ENCODE measurements at places on chromosomes 4 and X. TPM values are rescaled to one million over a fixed set of nuclear protein-coding genes. Genes with fewer than 3 reads are reported as not detected.

Gene ARL9
- polyA plus RNA-seq: 0.08 TPM

Gene FSTL5
- 1.9 TPM for polyA plus RNA-seq

DNA sequence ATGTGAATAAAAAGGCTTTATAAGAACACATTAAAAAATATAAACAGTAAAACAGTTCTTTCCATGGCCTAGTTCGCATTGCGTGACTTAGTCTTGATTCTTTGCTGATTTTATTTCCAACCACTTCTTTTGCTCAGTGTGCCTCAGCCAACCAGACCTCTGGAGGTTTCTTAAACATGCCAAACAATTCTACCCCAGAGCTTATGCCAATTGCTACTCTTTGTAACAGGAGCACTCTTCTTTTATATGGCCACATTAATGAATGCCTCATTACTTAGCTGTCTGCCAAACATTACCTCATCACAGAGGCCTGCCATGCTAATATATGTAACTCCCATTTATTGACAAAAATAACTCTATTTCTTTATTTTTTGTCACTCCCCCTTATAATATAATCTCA is 202.3 kb downstream of the NDST4 start:
- DNase-seq: no peak

GRCh38 chr4:161359491-161359890 is 804.3 kb downstream of the FSTL5 start:
- DNase-seq: no peak

- no peak for DNase-seq
Observed at GRCh38 chr4:169032883-169033645, 23.0 kb upstream of the CBR4 start.

Gene JAKMIP1
- polyA plus RNA-seq: 4.3 TPM

GRCh38 chrX:153670748-153671588 is 2.6 kb downstream of the PNCK start:
- DNase-seq: no peak

Gene HSFX2
- 0.77 TPM for polyA plus RNA-seq

DNA sequence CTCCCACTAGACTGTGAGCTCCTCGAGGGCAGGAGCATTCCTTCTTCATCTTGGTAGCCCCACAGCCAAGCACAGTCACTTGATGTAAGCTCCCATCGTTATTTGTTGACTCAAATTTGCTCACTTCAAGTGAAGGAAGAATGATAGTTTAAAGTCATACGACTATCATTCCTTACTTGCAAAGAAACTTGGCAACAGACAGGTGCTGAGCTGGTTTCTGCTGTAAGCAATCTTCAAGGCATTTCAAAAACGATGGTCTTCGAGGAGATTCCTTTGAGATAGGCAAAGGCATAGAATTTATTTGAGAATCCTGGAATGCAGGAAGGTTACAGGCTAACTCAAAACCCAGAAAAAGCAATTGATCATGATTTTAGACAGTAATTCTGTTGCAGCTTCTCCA is 64.8 kb downstream of the QDPR start:
- DNase-seq: no peak

Gene MAGED4B
- 30.0 TPM for polyA plus RNA-seq

GRCh38 chrX:101677028-101677427 is 17.4 kb upstream of the ARMCX2 start:
- DNase-seq: no peak

Gene RASSF6
- 2.8 TPM for polyA plus RNA-seq

GRCh38 chr4:10186228-10187214 is 69.9 kb upstream of the WDR1 start:
- no peak for DNase-seq

- DNase-seq: peak; percentile 7
Observed at GRCh38 chrX:73855546-73855945, 292.5 kb downstream of the CHIC1 start.

- DNase-seq: peak; percentile 94
Observed at GRCh38 chr4:3472411-3473141, 9.5 kb downstream of the DOK7 start.

Gene MAP9
- 4.9 TPM for polyA plus RNA-seq

Gene MBNL3
- polyA plus RNA-seq: 2.5 TPM

- no peak for DNase-seq
Observed at GRCh38 chr4:51840781-51841180, 2.2 kb upstream of the DCUN1D4 start.

- DNase-seq: no peak
Observed at GRCh38 chrX:15804563-15804962, 14.3 kb downstream of the ZRSR2 start.

DNA sequence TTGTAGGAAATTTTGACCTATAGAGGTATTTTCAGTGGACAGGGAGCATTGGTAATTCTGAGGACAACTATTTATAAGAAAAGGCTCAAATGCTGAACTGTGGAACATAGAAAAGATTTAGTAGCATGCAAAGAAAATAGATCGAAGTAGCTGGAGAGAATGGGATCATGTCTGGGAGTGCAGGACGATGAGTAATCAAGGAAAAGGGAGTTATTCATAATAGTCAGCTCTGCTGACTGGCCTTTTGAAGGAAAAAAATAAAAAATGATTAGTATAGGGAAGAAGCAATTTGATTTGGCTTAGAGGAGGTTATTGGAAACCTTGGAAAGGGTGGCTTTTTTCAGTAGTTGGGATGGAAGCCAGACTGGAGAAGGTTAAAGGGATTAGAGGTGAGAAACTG is 22.9 kb upstream of the ANK2 start:
- DNase-seq: no peak

Gene CDS1
- 4.6 TPM for polyA plus RNA-seq

GRCh38 chr4:1567519-1567807 is 116.7 kb downstream of the FAM53A start:
- no peak for DNase-seq

- no peak for DNase-seq
Observed at GRCh38 chrX:130304587-130305368, 34.9 kb upstream of the SLC25A14 start.

DNA sequence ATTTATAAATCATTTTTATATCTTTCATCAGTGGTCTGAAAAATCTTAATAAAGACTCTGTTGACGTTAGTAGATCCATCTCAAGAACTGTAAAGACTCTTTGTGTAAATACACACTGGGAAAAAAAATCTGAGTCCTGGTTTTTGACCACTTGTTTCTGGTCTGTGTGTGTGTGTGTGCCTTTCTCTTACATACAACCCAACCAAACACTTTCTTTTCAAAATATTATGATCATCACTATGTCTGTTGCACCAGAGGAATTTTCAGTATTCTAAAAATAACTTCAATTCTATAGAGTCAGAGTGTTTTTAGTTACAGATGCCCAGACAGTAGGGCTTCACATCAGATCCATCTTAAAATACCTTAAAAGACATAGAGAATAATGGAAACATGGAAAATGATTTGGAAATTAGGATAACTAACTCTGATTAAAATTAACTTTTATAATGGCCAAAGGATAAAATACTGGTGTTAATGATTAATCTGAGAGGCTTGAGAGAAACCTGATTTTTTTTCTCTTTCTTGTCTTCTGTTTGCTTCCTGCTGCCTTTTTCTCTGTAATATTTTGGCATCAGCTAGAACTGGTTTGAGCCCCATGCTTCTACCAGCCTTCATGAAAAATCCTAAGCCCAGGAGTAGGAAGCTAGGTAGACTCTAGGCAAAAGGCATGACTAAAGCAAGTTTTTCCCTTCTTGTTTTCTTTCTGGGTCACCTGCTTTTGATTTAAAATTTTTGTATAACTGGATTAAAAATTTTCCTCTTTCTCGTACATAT is 99.7 kb downstream of the ATXN3L start:
- DNase-seq: no peak

DNA sequence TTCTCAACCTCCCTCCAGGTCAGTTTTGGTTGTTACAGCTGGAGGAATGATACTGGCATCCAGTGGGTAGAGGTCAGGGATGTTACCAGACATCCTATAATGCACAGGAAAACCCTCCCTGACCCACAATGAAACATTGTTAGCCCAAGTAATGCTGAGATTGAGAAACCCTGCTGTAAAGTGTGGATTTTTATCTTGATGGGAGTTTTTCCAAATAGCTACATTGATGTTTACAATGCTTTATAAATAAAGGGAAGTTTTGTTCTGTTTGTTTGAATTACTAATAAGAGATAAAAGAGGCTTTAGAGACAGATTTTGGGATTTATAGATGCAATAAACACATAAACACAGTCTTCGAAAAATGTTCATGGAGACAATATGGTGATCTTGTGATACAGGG is 194.0 kb upstream of the NUDT6 start:
- DNase-seq: no peak

DNA sequence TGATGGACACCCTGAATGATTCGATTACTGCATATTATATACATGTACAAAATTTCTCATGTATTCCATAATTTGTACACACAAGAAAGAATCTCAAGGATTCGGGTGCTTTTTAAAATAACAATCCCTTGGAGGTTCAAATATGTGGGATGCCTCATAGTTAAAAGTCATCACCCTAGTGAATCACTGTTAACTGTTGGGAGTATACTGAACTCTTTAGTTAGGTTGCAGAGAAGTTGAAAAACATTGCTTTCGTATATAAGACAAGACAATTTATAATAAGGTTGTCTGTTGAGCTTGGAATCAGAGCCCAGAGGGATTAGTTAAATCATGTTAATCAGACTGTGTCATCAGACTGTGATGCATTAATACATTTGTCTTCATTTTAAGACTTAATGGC is 15.6 kb downstream of the DCK start:
- DNase-seq: no peak

GRCh38 chr4:16116493-16116990 is 32.7 kb upstream of the PROM1 start:
- no peak for DNase-seq

DNA sequence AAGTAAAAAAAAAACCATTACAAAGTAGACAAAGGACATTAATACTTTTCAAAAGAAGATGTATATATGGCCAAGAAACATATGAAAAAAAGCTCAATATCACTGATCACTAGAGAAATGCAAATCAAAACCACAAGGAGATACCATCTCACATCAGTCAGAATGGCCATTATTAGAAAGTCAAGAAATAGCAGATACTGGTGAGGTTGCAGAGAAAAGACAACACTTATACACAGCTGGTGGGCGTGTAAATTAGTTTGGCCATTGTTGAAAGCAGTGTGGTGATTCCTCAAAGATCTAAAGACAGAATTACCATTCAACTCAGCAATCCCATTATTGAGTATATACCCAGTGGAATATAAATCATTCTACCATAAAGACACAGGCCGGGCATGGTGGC is 39.3 kb downstream of the TASL start:
- no peak for DNase-seq

DNA sequence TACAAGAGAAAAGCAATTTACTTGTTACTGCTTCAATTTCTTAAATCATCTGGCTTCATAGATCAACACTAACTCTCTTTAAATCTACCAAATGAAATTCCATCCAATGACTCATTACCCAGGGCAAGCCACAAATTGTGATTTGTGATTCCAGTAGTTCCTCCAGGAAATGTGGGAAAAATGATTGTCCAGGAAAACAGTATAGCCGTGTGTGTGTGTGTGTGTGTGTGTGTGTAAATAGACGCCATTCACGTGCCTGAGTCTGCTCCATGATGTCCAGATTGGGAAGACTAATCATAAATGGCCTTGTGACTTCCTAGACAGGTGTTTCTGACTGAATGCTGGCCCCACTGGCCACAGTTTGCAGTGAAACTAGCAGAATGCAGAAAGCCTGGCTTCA is 121.3 kb downstream of the HS6ST2 start:
- DNase-seq: peak; percentile 15

- DNase-seq: no peak
Observed at GRCh38 chr4:137543648-137544047, 11.4 kb upstream of the PCDH18 start.

GRCh38 chrX:119093991-119094735 is 21.4 kb downstream of the CT47C1 start:
- DNase-seq: no peak

Gene SPANXN4
- not detected for polyA plus RNA-seq

Gene RTL9
- polyA plus RNA-seq: not detected

DNA sequence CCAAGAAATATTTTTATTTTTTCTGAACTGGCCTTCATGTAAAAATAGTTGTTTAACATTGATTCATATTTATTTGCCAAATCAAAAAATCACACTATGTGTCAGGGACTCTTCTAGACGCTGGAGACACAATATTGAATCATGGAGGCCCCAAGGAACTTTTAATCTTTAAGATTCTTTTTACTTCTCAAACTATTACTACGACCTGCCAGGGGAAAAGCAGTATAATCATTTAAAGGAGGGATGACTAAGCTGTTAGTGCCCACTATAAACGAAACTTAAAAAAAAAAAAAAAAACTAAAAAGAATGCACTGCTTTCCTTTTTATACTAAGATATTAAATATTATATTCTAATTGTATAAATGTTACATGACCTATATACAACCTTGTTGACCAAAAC is 84.7 kb downstream of the PPA2 start:
- DNase-seq: no peak

Gene ESX1
- not detected for polyA plus RNA-seq

DNA sequence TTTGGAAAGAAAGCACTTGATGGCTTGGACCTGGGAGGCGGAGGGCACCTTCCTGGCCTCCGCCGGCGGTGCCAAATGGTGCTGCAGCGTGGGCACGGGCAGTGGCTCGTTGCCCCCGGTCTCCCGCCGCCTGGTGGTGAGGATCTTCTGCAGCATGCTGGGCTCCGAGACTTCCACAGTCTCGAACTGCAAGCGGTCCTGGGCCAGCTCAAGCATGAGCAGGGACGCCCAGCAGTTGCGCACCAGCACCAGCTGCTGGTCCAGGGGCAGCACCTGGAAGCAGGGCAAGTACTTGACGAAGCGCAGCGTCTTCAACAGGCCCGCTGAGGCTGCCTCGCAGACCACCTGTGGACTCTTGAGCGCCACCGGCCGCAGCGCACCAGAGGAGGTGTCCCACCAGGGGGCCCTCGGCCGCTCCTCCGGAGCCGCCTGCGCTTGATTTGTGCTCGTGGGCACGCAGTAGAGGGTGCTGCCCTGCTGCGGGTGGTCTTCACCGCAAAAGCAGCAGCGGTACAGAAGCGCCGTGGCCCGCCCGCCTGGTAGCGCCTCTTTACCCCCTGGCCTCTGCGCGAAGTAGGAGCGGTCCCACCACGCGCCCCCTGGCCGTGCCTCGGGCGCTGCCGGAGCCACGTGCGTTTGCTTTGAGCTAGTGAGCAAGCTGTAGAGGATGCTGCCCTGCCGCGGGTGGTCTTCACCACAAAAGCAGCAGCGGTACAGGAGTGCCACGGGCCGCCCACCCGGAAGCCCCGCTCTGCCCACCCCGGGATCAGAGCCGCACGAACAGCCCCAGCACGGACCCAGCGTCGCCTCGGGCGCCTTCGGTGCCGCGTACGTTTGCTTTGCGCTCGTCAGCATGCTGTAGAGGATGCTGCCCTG is 689 bp downstream of the NR0B1 start:
- peak; percentile 66 for DNase-seq

Gene AR
- polyA plus RNA-seq: 0.34 TPM

DNA sequence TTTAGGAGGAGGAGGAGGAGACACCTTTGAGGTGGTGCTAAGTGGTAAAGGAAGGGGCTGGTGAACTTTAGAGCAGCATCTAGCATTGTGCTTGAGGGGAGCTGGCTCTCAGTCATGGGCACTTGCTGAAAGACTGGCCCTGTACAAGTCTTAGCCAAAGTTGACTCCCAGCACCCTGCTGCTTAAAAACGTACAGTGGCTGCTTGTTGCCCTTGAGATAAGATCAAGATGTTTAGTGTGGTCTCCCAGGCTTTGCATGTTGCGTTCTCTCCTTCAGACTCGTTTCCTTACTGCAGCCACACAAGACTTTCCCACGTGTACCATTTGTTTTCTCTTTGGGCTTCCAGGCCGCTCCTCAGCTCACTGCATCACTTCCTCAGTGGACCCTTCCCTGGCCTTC is 1.8 kb downstream of the MED28 start:
- no peak for DNase-seq

Gene VEGFC
- polyA plus RNA-seq: 1.2 TPM

GRCh38 chr4:159395693-159396092 is 292.8 kb downstream of the RAPGEF2 start:
- no peak for DNase-seq

GRCh38 chr4:8185930-8186329 is 13.2 kb upstream of the SH3TC1 start:
- no peak for DNase-seq

Gene ERCC6L
- not detected for polyA plus RNA-seq
